Esophagus squamous epithelium (tissue), 5 donors: ENCODE measurements at places on chromosomes 6 and 20.

- DNase-seq: no peak
These were observed 190.8 kb upstream of the BMP2 start for GRCh38 chr20:6576726-6577125.

DNA sequence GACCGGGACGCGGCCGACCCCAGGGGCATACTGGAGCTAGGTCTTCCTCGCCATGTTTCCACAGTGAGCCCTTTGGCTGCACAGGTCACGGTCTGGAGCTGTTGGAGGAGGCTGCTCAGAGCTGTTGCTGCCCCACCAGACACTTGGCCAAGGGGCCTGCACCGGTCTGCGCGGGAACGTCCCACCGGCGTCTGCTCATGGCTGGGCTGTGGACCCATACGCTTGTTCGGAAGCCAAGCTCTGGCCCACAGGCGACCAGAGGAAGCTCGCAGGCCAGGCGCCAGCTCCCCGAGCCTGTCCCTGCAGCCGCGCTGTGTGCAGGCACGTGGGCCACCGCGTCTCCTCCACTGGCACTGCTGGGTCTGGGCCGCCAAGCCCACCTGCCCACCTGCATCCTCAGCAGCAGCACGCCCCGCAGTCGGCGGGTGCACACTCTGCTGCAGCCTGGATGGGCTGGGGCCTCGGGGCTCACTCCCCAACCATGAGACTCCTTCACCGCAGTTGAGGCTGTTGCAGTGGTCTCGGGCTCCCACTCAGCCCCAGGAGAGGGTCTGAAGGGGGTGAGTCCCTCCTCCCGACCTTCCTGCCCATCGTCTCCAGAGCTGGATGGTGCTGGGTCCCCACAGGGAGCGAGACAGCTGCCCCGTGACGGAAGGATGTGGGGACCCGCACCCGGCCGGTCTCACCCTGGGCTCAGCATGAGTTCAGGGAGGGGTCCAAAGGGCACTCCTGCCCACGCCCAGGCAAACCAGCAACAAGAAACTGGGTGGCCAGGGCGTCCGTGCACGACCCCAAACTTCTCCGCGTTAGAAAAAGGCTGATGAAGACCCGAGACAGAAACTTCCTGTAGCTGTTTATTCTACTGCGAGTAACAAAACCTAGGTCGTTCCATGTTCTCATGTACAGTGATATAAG is 15.5 kb upstream of the TCFL5 start:
- DNase-seq: no peak

DNA sequence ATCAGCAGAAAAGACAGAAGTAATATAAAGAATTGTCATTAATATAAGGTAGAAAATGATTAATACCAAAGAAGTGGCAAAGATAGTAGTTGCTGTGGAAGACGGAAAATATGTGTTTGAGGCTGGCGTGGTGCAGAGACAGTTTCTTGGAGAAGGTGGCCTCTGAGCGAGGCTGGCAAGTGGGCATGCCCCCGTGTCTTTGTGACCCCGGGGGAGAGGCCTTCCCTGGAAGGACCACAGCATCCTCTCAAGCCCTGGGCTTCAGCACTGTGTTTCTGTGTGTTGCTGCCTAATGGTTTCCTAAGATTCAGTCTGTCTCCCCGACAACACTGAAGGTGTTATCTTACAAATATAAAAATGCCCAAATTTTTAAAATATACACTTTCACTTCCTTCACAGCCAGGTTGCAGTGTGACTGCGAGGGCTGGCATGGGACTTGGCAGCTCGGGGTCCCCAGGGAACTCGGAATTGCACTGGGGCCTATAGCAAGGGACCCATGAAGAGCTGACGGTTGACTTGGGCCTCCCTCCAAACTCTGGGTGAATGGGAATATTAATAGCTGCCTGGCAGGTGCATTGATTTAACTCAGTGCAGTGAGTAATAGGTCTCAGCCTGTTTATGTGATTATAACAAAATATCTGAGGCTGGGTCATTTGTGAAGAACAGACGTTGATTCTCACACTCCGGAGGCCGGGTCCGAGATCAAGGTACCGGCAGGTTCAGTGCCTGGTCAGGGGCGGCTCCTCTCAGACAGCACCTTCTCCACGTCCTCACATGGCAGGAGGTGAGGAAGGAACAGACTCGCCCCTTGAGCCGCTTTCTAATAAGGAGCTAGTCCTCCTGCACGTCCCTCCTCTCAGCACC is 47.4 kb upstream of the AFDN start:
- no peak for DNase-seq

- no peak for DNase-seq
These were observed 98.1 kb upstream of the KCNK16 start for GRCh38 chr6:39420300-39421265.

GRCh38 chr6:56914798-56915658 is 39.9 kb upstream of the BEND6 start:
- no peak for DNase-seq

GRCh38 chr6:121612927-121613326 is 177.5 kb downstream of the GJA1 start:
- no peak for DNase-seq

GRCh38 chr20:51417250-51418136 is 125.0 kb downstream of the NFATC2 start:
- no peak for DNase-seq

- no peak for DNase-seq
These were observed 104.8 kb downstream of the ISM1 start for GRCh38 chr20:13325796-13326340.

GRCh38 chr6:164085091-164086075 is 670.9 kb downstream of the QKI start:
- no peak for DNase-seq

DNA sequence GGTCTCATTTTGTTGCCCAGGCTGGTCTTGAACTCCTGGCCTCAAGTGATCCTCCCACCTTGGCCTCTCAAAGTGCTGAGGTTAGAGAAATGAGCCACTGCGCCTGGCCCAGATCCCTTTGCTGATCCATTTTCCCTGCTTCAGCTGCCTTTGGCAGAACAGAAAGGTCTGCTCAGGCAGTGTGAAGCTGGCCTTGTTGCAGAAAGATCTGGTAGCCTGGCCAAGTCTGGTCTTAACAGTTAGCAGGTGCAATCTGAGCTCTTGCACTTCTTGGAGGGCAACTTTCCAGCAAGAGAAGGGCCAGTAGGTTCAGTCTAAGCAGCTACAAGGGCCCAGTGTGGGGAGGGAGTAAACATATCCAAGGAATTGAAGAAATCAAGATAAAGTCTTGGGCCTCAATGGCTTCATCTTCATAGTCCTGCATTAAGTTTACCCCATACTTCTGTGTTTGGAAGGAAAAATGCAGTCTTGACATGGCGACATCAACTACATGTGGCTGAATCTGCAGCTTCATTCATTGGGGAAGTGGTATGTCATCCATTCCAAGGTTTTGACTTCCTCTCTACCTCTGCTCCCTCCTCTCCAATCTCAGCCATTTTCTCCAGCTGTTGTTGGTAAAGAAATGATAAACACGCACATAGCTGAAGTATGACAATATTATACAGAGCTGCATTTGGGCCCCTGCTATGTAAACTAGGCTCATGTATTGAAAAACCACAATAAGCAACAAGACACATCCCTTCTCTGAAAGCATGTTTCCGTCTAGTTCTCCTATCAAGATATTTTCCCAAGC is 39.0 kb upstream of the NEDD9 start:
- no peak for DNase-seq

GRCh38 chr6:155383913-155384312 is 69.6 kb upstream of the TFB1M start:
- no peak for DNase-seq

DNA sequence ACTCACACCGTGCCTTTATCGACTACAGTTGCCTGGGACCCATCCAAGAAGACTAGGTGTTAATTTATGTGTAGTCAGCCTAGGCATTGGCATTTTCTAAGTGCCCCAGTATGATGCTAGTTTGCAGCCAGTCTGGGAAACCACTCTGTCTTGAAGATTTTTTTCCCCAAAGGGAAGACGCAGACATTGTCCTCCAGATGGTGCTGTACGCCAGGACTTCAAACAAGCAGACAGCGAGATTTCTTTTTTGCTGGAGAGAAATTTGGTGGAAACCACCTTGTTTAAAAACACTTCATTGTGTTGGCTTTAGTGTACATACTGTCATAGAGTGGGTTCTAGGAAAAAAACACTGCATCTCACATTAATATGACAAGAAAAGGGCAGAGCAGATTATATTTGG is 30.0 kb downstream of the ALDH5A1 start:
- DNase-seq: no peak

GRCh38 chr6:104186831-104187230 is 672.9 kb downstream of the HACE1 start:
- no peak for DNase-seq

- DNase-seq: no peak
These were observed 88.2 kb downstream of the TCP11 start for GRCh38 chr6:35052694-35053565.

DNA sequence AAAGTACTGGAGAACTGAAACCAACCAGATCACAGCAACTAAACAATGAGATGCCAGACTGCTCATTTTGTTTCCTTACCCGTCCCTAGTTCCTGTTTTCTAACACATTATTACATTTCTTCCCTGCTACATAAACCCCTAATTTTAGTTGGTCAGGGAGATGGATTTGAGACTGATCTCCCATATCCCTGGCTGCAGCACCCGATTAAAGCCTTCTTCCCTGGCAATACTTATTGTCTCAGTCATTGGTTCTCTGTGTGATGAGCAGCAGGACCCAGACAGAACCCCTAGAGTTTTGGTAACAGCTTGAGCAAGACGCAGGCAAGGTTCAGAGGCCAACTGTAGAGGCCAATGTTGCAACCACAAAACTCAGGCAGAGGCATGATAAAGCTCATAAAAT is 28.3 kb upstream of the HACE1 start:
- no peak for DNase-seq

DNA sequence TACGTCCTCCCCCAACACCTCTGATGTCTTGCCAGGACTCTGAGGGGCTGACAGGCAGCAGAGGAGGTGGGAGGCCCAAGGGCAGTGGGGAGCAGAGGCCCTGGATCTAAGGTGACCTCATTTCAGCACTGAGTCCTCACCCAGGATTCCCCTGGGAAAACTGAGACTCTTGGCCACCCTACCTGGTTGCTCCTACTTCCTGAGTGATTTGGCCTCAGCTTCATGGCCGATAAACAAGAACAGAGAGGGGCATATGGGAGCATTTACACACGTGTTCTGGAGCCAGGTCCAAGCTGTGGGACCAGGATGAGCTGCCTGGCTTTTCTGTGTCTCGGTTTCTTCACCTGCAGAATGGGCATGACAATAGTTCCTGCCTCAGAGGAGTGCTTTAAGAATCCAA is 133.8 kb downstream of the ANKRD60 start:
- no peak for DNase-seq
